Islet precursor cell (in vitro differentiated cells): ENCODE measurements at places on chromosomes 7 and 10.

DNA sequence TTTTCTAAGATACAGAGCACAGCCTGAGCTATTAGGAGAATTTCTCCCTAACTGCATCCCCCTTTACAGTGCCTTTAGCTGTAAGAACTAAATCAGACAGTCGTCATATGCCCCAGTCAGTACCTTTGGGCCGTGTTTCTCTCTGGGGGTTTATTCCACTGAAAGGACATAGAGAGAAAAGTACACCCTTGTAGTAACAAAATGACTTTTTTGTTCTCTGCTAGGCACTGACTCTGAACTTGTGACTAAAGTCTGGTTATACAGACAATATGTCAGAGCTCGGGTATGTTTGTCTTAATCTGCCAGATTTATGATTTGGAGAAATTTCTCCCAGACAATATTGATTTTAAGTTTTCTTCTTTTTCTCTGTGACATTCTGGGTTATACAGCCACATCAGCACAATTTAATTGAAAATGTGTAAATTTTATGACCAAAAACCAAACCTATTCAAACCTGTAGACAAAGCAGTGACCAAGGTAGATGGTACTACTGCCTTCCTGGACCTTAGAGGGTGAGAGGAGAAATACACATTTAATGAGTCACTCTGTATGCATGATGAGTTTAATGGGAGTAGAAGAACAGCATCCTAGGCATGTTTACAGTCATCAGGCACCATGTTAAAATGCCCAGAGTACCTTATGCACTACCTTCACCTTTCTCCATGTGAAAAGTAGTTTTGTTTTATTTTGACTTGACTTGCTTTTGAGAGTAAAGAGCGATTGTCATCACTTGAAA, 156.1 kb upstream of the PLXDC2 start:
- no peak for DNase-seq

DNA sequence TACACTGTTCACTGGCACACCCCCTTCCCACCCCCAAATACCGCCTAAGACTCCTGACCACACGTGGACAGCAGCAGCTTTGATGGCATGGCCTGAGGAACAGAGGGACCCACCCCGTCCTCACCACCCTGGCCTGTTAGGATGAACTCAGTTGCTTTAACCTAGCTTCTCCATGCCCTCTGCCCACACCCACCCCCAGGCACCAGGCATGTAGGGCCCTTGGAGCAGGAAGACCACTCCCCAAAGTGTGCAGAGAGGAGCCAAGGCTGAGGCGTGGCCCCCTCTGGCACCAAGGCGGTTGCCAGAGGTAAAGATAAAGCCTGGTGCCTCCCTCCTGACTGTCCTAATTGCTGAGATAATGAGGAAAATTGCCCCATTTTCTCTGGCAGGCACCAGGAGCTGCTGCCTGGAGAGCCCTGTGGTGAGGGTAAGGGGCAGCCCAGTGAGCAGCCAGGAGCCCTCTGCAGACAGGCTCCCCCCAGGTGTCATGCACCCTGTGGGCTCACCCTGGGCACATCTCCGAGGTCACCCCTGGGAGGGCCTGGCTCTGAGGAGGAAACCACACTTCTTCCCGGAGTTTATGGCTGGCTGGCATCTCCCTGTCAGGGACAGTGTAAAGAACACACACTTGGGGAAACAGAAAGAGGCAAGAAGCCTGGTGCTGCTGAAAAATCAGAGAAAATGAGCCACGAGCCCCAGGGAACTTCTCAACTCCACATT, 47.7 kb downstream of the LRRC20 start:
- no peak for DNase-seq

- no peak for DNase-seq
Measured at GRCh38 chr7:21338728-21339164, 89.1 kb upstream of the SP4 start.

DNA sequence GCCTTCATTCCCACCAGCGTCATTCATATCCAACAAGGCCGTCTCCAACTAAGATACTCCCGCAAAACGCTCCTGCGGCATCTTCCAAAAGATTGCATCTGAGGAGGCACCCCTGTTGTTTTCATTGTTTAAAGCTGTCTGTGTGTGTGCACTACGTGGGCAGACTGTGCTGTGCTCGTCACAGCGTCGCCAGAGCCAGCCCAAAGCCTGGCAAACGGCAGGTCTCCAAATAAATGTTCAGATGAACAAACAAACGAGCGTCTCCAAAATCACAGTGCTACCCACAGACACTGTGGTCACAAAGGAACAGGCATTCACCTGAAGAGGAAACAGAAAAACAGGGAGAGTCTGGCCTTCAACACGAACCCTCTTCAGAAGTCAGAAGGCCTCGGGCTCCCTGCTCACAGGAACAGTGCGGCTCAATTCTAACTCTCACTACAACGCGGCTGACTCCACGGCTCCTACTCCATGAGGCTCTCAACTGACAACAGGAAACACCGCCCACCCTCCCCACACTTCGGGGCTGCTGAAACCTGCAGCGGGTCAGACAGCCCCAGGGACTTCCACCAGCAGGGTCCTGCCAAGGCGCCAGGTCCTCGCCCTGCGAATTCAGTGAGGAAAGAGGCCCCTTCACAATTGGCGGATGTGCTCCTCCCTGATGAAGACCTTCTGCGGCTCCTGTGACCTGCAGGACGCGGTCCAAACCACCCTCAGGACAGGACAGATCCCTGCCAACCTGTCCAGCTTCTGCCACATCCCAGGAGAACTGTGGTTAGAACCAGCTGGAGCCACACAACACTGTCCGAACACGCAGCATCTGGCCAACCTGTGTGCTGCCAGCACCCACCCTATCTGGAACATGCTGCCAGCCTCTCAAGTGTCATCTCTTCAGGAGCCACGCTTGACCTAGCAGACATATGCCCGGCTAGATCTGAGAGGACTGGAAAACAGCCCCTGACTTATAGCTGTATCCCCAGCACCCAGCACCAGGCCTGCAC, 36.1 kb downstream of the MAD1L1 start:
- DNase-seq: peak; percentile 45

DNA sequence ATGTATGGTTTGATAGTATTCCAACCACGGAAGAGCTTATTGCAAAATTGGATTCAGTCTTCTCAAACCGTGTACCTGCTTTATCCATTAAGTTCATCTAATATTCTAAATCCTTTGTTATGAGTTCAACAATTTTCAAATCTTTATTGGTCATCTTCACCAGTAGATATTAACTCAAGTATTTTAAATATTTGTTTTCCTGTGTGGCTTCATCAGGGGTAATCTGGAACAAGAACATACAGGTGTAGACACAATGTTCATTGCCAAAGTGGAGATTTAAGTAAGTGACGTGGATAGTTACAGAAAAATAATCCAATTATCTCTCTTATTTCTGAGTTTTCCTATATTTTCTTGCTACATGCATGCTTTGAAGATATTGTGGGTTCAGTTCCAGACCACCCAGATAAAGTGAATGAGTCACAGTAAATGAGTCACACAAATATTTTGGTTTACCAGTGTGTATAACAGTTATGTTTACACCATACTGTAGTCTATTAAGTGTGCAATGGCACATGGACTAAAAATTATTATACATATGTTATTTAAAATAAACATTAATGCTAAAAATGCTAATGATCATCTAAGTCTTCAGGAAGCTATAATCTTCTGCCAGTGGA, 429.0 kb upstream of the POT1 start:
- no peak for DNase-seq

- no peak for DNase-seq
Measured at GRCh38 chr10:30358206-30358605, 9.1 kb upstream of the MTPAP start.

DNA sequence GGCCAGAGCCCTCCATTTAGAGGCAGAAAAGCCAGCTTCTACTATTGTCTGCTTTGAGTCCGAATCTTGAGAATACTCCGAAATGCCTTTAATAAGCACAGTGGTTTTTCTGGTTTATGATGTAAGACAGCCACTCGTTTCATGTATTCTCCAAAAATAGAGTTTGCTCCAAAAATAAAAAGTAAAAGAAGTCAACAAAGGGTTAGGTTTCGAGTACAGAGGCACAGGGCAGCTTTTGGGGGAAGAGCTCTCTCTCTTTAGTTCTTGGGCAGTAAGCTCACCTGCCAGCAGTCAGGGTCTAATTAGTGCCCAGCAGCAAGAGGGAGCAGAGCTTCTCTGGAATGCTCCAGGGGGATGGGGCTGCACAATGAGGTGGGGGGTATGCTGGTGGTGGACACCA, 20.2 kb downstream of the CREB3L2 start:
- no peak for DNase-seq

GRCh38 chr7:12549106-12549505, 21.4 kb upstream of the SCIN start:
- DNase-seq: no peak

GRCh38 chr7:35736725-35737124, 41.8 kb upstream of the HERPUD2 start:
- no peak for DNase-seq

- DNase-seq: no peak
Measured at GRCh38 chr7:81608748-81609382, 161.0 kb downstream of the HGF start.

GRCh38 chr10:80204677-80205476, 460 bp downstream of the ANXA11 start:
- peak; percentile 64 for DNase-seq

DNA sequence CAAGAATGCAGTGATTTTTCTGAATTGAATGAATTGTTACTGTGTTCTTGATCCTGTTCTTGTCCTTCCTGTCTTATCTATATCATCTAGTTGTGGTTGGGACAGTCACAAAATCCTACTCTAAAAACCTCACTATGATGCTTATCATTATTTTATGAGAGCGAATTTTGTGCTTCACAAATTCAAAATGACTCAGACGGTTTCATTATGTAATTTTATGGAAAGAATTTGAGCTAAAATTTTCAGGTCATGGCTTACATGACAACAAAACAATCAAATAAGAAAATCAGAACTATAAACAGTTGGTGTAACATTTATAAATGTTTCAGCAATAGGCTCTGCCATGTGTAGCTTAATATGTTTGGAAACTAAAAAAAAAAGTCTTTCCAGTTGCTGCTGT, 6.9 kb downstream of the PRKAR2B start:
- no peak for DNase-seq

- DNase-seq: no peak
Measured at GRCh38 chr7:98133181-98133580, 26.5 kb downstream of the LMTK2 start.

DNA sequence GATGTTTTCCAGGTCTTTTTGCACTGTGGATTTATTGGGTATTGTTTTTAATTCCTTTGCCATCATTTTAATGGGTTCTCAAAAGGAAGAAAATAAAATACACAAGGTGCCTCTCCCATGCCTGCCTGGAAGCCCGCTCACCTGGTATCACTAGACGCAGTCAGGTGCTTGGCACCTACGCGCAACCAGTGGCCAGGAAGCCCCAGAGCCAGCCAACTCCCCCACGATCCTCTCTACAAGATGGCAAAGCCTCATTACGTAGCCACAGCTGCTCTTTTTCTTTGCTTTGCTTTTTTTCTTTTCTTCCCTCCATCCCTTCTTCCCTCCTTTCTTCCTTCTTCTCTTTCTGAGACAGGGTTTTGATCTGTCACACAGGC, 34.3 kb downstream of the BAIAP2L1 start:
- DNase-seq: no peak

- DNase-seq: no peak
Measured at GRCh38 chr10:17217631-17218232, 10.3 kb upstream of the VIM start.

DNA sequence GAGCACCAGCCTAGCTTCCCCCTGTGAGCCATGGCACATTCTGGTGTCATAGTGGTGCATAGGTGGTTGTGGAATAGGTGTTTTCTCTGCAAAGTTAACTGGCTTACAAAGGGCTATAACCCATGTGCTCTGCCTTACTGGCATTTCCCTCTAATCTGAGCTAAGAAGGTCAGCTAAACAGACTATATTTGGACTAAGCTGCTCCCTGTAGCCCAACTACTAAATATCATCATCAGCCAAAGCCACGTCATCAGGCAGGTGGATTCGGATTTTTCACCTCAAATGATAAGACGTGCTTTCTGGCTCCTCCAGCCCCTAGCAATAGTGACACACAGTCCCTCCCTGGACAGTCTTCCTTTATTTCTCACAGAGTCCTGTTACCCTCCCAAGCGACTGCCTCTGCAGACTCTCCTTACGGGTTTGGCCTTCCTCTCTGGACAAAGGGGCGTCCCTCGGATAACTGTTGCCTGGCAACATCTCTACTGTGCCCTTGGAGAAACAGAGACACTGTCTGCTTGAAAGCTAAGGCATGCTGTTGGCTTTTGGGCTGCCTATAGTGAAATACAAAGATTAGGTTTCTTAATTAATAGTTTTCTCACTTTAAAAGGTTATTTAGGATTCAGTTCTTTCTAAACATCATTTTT, 9.1 kb downstream of the SLC13A4 start:
- DNase-seq: no peak

DNA sequence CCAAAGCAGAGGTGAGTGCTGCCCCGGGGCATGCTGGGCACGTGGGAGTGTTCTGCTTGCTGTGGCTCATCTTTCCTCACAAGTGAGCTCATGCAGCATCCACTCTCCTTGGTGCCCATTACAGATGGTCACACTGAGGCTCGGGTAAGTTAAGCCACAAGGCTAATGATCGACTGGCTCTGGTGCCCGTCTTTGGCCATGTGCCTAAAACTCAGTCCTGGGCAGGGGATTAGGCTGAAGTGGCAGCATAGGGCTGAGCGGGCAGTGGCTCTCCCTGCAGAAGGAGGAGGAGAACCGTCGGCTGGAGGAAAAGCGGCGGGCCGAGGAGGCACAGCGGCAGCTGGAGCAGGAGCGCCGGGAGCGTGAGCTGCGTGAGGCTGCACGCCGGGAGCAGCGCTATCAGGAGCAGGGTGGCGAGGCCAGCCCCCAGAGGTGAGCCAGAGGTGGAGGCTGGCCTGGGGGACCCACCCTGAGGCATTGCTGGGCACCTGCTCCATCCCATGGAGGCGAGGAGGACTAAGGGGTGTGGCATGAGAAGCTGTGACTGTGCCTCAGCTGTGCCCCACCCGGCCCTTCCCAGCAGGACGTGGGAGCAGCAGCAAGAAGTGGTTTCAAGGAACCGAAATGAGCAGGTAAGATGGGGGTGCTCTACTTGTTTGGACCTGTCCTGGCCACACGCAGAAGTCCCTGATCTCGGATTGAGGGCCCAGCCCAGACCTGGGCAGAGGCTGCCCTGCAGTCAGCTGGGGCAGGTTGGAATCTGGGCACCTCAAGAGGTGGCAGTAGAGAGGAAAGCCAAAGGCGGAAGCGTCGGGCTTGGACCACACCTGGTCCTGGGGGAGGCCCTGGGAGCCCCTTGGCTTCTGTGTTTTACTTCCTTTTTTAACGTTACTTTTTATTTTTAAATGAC, 7.3 kb downstream of the PGAM2 start:
- DNase-seq: peak; percentile 39

- no peak for DNase-seq
Measured at GRCh38 chr10:11682267-11682683, 59.9 kb upstream of the ECHDC3 start.

- no peak for DNase-seq
Measured at GRCh38 chr7:70113536-70113935, 515.3 kb downstream of the AUTS2 start.

- DNase-seq: no peak
Measured at GRCh38 chr7:152735443-152736004, 24.0 kb upstream of the ACTR3B start.

- DNase-seq: no peak
Measured at GRCh38 chr7:155526225-155526624, 20.1 kb downstream of the CNPY1 start.

- DNase-seq: no peak
Measured at GRCh38 chr7:100211342-100211780, 8.4 kb upstream of the PVRIG start.
